ENCODE measurements at places on chromosomes 11 and 22. TPM values are rescaled to one million over a fixed set of nuclear protein-coding genes. Genes with fewer than 3 reads are reported as not detected.

Gene B3GAT1
- polyA plus RNA-seq = not detected

Gene KRTAP5-7
- polyA plus RNA-seq = not detected

Gene TSGA10IP
- not detected for polyA plus RNA-seq

Gene DSCAML1
- not detected for polyA plus RNA-seq

Gene OR52E8
- polyA plus RNA-seq = not detected

Gene PACSIN2
- polyA plus RNA-seq = 60.2 TPM

Gene KCNA4
- polyA plus RNA-seq = not detected

Gene PRR33
- not detected for polyA plus RNA-seq

Gene MMP1
- 41.2 TPM for polyA plus RNA-seq

GRCh38 chr22:35674335-35674734 is 26.1 kb downstream of the APOL6 start:
- DNase-seq = no peak

DNA sequence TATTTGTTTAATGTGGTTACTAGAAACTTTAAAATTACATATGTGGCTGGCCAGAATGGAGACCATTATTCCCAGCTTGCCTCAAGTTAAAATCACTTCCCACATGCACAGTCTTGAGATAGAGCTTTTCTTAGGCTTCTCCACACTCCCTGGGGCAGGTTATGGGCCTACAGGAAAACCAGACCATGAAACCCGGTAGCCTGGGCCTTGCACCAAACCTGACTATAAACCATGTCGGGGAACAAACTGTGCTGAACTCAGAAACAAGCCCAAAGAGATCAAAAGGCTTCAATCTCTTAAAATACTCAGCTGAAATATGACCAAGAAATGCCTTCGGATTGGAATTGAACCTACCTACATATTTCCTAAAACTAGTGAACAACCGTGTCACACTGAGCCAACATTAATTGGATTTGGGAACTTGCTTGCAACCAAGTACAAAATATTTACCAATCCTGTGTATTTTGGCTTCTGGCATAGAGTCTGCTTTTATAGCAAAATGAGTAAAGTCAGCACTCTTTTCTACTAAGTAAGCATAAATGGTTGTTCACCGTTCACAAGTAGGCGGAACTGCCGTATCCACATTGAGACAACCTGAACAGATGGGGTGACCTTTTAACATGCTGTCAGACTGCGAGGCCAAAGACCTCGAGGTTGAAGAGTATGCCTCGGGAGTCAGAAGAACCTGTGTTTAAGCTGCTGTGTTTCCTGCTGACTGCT is 199.5 kb downstream of the FAM76B start:
- no peak for DNase-seq

DNA sequence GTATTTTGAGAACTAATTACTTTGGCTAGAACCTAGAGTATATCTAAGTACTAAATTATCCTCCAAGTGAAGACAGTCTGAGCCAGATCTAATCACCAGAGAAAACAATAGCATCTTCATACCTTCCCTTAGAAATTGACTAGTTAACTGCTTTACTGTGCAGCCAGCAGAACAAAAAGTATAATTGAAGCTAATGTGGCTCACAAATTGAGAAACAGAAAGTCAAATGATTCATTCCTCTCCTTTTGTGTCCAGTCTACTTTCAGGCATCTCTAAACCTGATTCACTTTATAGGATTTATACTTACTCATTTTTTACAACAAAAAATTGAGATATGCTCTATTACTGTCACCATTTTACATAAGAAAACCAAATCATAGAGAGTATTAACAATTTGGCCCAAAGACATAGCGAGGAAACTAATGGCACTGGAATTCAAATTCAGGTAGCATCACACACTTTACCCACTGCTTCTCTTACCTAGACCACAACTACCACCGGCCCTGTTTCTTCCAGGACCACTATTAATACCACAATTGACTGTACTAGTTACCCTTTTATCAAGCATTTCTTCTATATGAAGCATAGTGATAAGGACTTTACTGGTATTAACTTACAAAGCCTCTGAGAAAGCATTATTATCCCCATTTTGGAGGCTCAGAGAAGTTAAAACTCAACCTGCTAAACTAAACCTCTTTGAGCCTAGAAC is 1402.6 kb upstream of the TENM4 start:
- no peak for DNase-seq

- no peak for DNase-seq
Observed at GRCh38 chr11:96074551-96075310, 150.8 kb upstream of the MTMR2 start.

GRCh38 chr11:20008190-20008870 is 151.9 kb downstream of the DBX1 start:
- no peak for DNase-seq

GRCh38 chr11:119856681-119857485 is 127.9 kb upstream of the NECTIN1 start:
- DNase-seq = no peak

GRCh38 chr11:35182317-35182939 is 43.5 kb downstream of the CD44 start:
- DNase-seq = no peak

- no peak for DNase-seq
Observed at GRCh38 chr11:15590132-15590531, 475.4 kb downstream of the INSC start.

DNA sequence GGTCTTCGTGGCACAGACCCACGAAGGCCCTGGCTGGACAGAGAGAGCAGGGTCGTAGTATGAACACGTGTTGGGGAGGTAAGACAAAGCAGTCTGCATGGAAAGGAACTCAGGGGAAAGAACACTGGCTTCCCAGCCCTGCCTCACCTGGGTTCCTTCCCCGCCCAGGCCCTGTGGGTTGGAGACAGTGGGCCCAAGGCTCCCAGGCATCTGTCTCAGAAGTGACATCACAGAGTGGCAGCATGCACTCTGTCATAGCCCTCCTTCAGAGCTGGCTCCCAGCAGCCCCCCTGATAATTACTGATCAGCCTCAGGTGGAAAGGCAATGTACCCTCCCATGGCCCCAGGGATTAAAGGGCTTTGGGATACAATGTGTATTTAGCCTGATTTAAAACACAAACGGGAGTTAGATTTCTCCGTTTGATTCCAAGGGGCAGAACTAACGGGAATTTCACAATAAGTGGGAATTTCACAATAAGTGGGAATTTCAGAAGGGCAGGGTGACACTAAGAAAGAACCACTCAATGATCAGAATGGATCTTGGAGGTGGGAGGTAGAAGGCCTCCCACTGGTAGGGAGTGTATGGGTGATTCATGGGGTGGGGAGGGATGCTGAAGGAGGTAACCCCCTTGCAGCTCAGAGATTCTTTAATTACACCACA is 65.1 kb downstream of the SLC22A12 start:
- DNase-seq = no peak

DNA sequence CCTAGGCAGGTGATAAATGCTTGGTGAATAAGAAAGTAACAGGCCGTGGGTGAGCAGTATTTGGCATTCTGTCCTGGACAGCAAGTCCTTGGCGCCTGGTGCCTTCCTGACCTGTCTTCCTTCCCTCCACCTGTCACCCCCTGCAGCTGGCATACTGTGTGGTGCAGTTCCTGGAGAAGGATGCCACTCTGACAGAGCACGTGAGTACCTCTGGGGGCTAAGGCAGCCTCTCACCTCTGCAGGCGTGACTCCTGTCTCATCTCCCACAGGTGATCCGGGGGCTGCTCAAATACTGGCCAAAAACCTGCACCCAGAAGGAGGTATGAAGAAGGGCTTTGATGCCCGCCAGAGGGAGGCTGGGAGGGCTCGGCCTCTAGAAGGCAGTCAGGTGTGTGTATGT is 4.4 kb downstream of the GPHA2 start:
- DNase-seq = no peak

GRCh38 chr22:28051787-28052356 is 132.8 kb upstream of the PITPNB start:
- no peak for DNase-seq

- DNase-seq = no peak
Observed at GRCh38 chr22:43136255-43136654, 6.9 kb downstream of the MCAT start.

DNA sequence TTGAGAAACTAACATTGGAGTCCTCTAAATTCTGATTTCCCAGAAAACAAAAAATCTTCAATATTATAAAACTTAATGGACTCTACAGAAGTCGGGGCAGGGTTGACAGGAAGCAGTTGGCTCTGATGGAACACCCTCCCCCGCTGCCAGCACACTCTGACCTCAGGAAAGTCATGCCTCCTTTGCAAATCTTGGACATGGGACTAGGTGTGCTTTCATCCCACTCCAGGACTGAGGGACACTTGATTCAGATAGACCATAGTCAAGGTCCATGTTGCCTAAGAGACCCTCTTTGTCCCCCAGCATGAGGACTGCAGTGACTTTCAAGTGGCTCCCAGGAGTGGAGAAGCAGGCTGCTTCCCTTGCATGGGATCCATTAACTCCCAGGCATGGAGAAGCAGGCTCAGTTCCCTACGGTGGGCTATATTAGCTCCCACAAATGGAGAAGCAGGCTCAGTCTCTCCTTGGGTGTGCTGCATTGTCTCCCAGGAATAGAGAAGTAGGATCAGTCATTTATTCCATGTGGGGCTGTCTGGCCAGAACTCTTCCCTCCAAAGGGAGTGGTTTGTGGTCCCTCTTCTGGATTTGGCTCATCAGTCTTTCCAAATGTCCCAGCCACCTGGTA is 38.3 kb downstream of the C22orf31 start:
- no peak for DNase-seq

DNA sequence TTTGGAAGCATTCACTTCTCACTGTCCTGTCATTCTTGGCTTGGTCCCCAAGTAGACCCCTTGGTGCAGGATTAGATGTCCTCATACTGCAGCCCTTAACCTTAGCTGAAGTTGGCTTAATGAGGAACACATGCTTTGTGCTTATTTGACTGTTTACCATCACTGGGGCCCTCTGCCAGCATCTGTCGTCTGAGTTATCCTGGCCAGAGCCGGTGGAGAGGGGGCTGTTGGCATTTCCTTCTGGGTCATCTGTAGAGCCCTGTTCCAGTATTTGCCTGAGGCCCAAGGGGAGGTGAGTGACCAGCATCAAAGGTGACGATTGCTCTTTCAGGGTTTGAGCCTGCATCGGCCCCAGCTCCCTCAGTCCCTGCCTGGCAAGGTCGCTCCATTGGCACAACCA is 126.4 kb upstream of the RASSF10 start:
- DNase-seq = no peak

DNA sequence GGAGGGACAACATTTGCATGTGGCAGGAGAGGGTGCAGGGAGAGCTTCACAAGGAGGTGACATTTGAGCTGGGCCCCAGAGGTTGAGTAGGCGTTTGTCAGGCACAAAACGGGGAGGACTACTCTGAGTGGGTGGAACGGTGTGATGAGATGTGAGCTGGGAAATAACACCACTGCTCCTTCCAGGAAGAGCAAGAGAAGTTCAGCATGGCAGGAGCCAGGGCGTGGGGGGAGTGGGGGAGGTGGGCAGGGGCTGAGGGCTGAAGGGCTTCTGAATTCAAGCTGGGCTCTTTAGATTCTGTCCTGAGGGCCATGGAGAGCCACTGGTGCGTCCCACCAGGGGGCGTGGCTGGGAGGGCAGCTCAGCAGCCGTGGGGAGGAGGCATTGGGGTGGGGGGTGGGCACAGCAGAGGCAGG is 54.2 kb downstream of the OTOG start:
- DNase-seq = no peak

- no peak for DNase-seq
Observed at GRCh38 chr11:72070491-72070890, 9.9 kb downstream of the NUMA1 start.

- no peak for DNase-seq
Observed at GRCh38 chr11:73715541-73715940, 45.3 kb downstream of the RAB6A start.

DNA sequence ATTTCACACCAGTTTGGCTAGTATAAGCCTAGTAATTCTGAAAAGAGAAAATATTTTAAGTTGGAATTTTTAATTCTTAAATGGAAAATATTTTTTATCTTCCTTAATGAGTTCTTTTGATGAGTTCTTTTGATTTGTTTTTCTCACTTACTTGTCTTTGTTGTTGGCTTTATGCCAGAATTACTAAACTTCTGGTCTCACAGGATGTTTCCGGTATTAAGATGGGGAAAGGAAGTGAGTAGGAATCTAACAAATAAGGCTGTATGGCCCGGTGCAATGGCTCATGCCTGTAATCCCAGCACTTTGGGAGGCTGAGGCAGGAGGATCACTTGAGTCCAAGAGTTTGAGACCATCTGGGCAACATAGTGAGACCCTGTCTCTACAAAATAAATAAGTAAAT is 106.4 kb downstream of the ARHGAP42 start:
- DNase-seq = no peak

DNA sequence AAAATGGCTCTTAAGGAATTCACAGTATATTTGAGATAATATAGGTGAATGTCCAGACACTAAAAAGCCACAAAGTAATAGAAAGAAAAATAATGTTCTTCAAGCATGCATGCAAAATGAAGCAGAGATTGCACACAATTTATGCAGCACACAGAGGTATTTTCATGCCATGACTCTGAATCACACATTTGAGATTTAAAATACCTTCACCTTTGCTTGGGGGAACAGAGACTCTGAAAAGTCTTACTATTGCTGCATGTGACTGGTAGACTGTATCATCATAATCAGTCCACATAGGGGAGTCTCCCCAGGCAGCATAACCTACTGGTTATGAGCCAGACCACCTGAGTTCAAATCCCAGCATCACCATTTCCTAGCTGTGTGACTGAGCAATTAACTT is 96.2 kb downstream of the RCN1 start:
- DNase-seq = no peak

- no peak for DNase-seq
Observed at GRCh38 chr11:110587972-110588371, 124.3 kb downstream of the ARHGAP20 start.

GRCh38 chr11:16001044-16001568 is 355.2 kb downstream of the SOX6 start:
- no peak for DNase-seq

DNA sequence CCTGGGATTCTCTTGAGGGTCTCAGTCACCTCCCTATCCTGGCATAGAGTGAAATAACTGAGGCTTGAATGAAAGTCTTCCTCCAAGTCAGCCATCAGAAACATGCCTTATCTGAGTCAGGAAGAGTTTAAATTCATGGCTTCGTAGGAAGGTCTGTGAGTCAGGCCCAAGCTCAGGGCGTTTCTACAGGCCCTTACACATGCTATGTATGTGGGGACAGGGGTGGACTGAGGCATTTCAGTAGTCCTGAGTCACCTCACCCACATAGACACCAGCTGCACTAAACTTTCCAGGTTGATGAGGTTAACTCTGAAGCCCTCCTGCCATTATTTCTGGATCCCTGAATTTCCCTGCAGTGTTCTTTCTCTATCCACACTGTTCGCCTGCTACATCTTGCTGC is 134.6 kb upstream of the RCN1 start:
- DNase-seq = no peak

GRCh38 chr11:34643846-34644245 is 23.0 kb downstream of the EHF start:
- DNase-seq = no peak

DNA sequence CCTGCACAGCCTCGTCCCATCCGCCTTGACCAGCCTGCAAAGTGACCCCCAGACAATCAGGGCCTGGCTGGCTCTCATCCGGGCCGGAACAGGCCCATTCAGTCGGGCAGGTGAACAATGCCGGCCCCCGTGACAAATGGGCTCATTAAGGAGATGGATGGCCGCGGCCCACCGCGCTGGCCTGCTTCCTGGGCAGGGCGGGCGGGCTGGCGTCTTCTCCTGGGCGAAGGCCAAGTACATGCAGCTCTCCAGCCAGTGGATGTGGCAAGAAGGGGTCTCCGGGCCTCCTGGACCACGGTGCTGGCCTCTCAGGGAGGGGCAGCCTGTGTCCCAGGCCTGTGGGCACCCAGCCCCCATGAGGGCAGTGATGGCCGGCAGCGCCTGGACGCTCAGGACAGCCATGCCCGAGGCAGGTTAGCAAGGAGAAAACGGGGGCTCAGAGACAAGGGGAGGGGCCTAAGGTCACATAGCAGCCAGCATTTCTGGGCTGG is 1022.8 kb downstream of the BRD1 start:
- DNase-seq = no peak

GRCh38 chr11:73295241-73295995 is 12.7 kb upstream of the ARHGEF17 start:
- no peak for DNase-seq
